ENCODE measurements at places on chromosomes 3 and 15.
A peak's percentile ranks its signal among the peaks of the same experiment; 100 is the strongest.

DNA sequence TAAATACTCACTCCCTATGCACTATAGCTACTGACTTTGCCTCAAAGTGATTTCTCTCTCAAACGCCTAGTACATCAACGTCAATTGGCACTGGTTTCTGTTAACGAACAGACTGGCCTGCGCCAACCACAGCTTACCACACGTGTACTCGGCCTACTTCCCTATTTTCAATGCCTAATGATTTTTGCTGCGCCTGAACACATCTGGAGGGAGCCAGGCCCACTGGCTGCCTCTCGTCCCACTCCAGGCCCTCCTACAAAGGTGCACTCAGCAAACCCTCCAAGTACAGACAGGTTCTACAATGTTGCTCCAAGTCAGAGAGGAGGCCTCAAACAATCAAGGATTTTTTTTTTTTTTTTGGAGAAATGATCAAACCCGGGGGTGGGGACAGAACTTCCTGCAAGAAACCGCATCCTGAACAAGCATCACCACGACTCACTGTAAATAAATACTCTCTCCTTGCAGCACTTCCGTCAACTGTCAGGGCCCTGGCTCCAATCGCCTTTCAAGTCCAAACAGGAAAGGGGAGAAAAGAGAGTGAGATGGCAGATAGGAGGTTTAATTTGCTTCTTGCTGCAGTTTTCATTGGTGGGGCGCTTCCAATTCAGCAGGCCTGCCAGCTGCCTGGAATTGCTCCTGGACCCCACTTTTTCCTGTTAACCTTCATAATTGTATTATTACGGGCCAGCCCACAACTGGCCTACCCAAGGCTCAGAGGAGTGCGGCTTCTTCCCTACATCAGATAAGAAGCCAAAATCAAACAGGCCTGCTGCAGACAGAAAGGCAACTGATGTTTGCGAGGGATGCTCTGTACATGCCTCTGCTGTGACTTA lies 139.3 kb downstream of the FOXP1 start:
- DNase-seq = no peak

DNA sequence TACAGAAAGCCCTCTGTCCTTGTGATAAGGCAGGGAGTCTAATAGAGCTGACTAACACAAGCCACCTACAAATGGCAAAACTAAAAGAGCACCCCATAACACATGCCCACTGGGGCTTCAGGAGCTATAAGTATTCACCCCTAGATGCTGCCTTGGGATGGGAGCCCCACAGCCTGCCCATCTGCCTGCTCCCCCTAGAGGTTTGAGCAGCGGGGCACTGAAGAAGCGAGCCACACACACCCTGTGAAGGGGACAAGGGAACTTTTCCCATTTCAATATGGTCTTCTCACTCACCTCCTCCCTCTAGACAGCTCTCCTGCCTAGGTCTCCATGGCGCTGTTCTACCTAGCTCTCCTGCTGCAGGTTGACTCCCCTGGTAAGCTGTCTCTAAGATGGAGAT lies 261.0 kb downstream of the SHQ1 start:
- no peak for DNase-seq

DNA sequence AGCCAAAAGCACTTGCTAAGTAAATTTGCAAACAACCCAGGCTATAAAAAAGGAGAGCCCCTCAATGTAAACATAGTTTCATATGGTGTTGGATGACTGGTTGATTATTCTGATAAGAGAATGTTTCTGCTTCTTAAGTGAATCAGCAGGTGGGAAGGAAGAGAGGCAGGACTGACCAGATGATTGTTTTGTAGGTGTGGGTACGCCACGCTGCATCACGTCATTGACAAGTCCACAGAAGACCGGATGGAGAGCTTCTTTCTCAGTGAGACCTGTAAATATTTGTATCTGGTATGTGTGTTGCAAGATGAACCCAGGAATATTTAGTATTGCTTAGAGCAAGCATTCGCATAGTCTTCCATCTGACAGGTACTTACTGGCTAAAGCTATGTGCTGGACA lies 23.4 kb downstream of the EDEM1 start:
- no peak for DNase-seq

DNA sequence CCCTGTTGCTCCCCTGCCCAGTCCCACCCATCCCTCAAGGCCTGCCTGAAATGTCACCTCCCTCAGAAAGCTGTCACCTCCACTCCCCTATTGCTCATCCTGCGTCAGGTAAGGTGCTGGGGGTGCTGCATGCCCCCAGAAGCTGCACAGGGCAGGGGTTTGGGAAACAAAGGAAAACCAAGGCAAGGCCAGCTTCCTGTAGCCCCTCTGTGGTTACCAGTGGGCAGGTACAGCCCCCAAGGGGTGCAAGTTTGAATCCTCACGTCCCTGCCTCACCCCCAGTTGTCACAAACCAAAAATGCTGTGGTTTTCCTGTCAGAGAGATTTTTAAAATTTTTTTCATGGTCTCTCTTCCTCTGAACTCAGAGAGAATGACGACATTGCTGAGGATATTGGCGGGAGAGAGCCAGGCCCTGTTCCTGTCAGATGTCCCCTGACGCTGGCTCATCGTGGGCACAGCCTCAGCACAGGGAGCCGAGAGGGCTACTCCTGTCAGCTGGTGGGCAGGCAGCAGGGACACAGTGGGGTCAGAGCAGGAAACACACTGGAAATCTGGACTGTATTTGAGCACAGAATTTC lies 27.0 kb downstream of the PSTPIP1 start:
- no peak for DNase-seq

DNA sequence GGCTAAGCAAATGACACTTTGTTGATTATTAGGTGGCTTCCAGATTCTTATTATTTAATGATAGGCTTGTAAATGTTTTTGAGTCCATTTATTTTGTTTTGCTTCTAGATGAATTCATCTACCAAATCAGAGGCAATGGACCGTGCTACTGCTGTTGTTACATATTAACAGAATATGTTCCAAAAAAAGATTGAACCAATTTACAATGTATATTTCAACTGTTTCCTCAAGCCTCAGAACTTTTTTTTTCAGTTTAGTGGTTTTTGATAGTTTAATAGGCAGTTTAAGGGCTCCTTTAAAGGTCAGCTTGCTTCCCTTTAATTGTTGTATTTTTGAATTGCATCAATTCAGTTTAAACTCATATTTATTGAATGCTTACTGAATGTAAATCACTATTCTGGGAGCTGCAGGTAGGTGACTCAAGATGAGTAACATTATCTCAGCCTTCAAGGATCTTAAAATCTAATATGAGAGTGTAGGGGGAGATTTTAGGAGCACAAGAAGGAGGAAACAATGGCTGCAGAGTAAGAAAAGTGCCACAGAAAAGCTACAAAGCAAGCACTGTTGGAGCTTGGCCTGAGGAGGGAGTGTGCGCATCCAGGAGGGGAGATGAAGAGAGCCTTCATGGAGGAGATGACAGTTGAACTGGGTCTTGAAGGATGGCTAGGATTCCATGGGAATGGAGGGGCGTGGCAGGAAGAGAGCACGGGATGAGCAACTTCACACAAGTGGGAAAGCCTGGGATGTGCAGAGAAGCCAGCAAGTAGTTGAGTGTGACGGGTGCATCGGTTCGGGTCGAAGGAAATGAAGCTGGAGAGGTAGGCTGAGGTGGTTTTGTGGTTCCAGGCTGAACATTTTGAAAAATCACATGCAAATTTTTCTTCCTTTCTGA lies 14.7 kb downstream of the MAP2K1 start:
- DNase-seq = no peak

DNA sequence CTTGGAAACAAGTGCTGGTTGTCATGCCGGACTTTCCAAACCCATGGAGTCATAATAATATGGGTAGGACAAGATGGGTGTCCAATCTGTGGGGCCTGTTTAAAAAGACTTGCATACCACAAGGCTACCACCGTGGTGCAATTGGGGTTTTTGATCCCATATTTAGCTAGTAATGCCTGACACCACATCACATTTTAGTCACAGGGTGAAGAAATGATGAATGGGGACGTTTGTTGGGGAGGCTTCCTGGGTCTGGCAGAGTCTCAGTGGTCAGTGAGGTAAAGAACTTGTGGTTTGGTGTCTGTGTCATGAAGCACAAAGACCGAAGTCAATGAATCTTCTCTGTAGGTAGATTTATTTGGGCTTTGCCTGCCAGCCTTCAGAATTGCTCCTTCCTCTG lies 31.0 kb downstream of the P3H2 start:
- DNase-seq = no peak

DNA sequence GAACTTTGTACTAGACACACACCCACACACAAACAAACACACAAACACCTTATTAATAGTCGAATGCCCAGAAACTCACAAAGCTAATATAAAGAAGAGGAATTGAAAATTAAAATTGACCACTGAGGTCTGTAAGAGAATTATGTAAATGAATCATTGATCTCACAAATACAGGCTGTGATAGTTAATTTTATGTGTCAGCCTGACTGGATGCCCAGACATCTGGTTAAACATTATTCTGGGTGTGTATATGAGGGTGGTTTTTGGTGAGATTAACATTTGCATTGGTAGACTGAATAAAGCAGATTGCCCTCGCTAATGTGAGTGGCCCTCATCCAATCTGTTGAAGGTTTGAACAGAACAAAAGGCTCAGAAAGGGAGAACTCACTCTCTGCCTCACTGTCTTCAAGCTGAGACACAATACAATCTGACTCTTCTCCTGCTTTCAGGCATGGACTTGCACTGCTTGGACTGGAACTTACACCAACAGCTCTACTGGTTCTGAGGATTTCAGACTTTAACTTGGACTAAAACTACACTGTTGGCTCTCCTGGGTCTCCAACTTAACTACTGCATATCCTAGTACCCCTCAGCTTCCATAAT lies 199.4 kb upstream of the TTC14 start:
- DNase-seq = no peak

DNA sequence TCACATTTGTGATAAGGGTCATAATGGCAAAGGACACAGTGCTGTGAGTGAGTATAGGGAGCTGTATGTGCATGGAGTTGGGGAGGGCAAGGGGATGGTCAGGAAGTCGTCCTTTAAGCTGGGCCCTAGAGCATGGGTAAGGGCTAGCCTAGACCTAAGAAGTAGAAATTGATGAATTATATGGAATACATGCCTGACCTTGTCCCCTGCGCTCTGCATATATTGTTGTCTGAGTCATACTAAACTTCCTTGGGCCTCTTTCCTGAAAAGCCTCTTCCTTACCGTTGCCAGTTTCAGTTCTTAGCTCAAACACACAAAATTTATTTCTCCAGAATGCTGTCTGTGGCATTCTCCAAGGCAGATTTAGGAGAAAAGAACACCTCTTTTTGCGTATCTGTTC lies 4.6 kb downstream of the SNRK start:
- DNase-seq = no peak

DNA sequence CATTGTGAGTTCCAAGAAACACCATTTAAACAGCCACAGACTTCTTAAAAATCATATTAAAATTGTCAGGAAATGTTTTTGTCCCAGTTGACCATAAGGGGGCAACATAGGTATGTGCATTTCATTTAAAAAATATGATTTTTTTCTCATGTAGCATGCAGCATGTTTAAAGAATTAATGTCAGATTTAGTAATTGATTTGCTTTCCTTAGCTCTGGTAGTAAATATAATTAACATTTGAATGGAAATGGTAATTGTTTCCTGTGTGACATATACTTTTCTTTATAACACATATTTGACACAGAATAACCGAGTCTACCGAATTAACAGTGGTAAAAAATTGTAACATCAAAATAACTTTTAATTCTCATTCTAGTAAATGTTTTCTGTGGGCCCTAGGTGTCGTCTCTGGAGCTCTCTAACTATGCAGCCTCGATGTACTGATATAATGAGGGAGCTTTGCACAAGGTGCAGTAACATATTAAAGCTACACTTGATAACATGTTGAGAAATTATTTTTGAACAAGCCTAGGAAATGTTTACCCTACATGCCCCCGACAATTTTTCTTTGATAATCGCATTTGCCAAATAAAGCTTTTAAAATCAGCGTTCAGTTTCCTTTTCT lies 34.9 kb downstream of the NXPE3 start:
- peak; percentile 13 for DNase-seq

DNA sequence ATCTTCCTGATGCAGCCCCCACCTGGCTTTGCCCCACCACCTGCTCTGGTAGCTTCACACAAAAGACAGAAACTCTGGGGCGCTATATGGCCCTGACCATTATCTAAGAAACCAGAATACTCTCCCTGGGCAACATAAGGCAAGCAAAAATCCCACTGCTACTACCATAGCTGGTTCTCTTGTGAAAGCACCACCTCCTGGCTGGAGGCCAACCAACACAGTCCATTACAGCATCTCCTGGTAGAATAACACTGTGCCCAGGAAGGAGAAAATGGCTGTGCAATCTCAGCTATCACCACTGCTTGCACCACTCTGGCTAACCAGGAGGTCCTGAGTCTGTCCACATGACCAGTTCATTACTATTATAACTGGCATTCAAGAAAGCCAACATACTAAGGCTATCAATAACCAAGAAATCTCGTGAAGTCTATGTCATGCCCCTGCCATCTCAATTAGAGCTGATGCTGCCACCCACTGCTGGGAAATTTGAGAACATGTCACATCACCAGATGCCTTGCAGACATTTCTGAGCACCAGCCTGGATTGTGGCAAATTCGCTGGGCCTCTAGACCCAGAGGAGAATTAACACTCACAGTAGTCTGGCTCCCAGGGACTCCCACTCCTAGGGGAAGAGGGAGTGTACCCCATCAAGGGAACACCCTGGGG lies 1114.8 kb downstream of the ROBO2 start:
- no peak for DNase-seq

- no peak for DNase-seq
Observed at GRCh38 chr15:86916671-86917360, 837.1 kb downstream of the AGBL1 start.

DNA sequence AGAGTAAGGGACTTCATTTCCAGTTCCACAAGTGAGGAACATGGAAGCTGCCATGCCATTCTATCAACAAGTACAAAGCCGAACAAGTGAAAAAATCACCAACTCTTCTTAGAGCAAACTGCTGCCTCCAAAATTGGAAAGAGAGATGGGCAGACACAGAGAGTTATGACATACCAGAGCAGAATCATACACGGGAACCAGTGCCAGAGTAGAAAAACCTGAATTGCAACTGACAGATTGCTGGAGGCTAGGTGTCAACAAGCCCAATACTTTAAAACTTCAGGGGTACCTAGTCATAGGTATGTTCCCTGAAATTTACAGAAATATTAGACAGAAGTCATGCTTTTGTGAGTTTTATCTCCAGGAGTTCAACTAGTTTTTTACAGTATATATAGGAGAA lies 62.0 kb downstream of the TTBK2 start:
- no peak for DNase-seq

DNA sequence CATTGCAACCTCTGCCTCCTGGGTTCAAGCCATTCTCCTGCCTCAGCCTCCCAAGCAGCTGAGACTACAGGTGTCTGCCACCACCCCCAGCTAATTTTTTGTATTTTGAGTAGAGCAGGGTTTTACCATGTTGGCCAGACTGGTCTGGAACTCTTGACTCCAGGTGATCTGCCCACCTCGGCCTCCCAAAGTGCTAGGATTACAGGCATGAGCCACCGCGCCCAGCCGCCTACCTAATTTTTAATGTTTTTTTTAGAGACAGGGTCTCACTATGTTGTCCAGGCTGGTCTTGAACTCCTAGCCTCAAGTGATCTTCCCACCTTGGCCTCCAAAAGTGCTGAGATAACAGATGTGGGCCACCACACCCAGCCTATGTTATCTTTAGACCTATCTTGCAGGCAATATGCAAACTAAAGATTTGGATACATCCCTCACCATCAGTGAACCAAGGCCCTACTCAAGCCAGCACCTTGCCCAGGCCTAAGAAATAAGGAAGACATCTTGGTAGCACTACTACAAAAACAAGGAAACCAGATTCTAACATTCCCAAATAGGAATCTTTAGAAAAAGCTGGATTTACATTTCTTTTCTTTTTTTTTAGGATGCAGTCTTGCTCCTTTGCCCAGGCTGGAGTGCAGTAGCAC lies 6.3 kb upstream of the GMPPB start:
- DNase-seq = no peak

Data from astrocyte of the cerebellum (primary cell).